Left renal cortex interstitium (tissue), 4 donors: ENCODE measurements at places on chromosomes 4 and X.

- DNase-seq = no peak
These were observed 10.6 kb upstream of the INTS6L start for GRCh38 chrX:135509885-135510284.

GRCh38 chrX:9882669-9883446 lies 84.3 kb upstream of the CLDN34 start:
- no peak for DNase-seq

- DNase-seq = no peak
These were observed 206.8 kb upstream of the HAND2 start for GRCh38 chr4:173736840-173737239.

- DNase-seq = no peak
These were observed 954.6 kb upstream of the LCORL start for GRCh38 chr4:18975916-18976808.

GRCh38 chr4:106339431-106339830 lies 23.1 kb downstream of the AIMP1 start:
- no peak for DNase-seq

- DNase-seq = no peak
These were observed 45.0 kb upstream of the CPLX1 start for GRCh38 chr4:870951-871350.

- DNase-seq = no peak
These were observed 334.8 kb upstream of the KLF3 start for GRCh38 chr4:38328989-38329729.

- no peak for DNase-seq
These were observed 756.3 kb upstream of the ATOH1 start for GRCh38 chr4:93072292-93072691.

DNA sequence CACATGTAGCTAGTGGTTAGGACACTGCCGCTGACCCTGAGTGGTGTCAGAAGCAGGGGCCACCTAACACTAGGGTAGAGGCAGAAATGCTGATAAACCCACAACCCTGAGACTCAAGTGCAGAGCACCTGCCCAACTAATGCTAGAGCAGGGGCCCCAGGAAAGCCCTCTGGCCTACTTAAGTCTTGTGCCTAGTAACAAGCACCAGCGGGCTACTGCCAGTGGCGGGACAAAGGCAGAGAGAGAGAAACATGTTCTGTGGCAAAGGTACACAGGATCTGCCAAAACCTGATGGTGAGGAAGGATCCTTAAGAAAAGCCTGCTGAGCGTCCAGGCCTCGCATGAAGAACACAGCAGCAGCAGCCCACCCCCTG lies 172.4 kb downstream of the PRDM5 start:
- DNase-seq = no peak

- no peak for DNase-seq
These were observed 8.0 kb downstream of the MAEA start for GRCh38 chr4:1297456-1298325.
